ENCODE measurements at places on chromosomes 1 and 21.

GRCh38 chr1:232709386-232709785, 79.5 kb upstream of the SIPA1L2 start:
- no peak for DNase-seq

- no peak for DNase-seq
These were observed 332.8 kb upstream of the ZRANB2 start for GRCh38 chr1:71413441-71414175.

GRCh38 chr1:29096231-29096886, 27.3 kb downstream of the TMEM200B start:
- DNase-seq = peak; percentile 38

GRCh38 chr1:54607821-54608565, 15.3 kb downstream of the FAM151A start:
- no peak for DNase-seq

DNA sequence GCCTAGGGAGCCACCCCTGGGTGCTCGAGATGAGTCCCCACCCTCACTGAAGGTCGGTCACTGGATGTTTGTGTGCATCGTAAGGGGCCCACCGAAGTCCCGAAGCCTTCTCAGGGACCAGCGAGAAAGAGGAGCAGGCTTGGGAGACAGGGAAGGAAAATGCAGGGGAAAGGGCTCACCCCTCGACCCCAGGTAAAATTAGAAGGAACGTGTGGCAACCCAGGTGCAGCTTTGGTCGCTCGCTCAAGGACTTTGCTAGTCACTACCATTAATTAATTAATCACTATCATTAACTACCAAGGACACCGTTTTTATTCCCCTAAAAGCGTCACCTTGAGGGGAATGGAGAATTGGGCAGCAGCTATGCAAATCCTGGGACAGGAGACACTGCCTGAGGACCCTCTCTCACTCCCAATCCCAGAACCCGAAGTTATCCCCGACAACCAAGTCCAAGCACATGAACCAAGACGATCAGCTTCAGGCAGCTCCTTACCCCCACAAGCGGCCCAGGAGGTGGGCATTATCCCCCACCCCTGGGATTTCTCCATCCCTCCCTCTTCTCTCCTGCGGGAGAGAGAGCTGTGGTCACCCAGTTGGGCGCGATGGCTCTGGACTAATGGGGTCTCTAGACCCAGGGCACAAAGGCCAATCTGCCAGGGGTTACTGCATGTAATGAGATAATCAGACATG, 4.2 kb upstream of the SIM2 start:
- no peak for DNase-seq

GRCh38 chr1:40308036-40308727, 8.9 kb downstream of the COL9A2 start:
- no peak for DNase-seq

GRCh38 chr1:198794498-198794897, 155.7 kb downstream of the PTPRC start:
- DNase-seq = no peak

GRCh38 chr1:220741349-220741748, 6.8 kb upstream of the MTARC2 start:
- DNase-seq = no peak

GRCh38 chr1:212062832-212063438, 27.4 kb downstream of the DTL start:
- DNase-seq = peak; percentile 24

- no peak for DNase-seq
These were observed 4.2 kb downstream of the FMO1 start for GRCh38 chr1:171252482-171252881.

DNA sequence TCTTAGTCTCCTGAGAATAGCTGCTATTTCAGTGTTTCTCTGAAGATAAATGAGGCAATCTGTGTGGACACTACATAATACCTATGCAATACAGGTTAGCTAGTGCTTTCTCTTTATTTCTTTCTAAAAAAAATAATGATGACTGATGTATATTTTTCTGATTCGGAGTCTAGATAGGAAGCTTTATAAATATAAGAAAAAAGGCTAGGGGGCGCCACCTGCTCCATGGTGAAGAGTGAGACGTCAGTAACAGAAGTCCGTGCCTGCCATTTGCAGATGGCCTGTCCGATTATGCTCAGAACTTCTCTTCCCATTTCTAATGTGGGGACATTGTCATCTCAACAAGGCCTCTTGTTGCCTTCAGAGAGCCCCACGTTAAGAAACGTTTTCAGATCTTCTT, 26.4 kb downstream of the QSOX1 start:
- DNase-seq = peak; percentile 3

DNA sequence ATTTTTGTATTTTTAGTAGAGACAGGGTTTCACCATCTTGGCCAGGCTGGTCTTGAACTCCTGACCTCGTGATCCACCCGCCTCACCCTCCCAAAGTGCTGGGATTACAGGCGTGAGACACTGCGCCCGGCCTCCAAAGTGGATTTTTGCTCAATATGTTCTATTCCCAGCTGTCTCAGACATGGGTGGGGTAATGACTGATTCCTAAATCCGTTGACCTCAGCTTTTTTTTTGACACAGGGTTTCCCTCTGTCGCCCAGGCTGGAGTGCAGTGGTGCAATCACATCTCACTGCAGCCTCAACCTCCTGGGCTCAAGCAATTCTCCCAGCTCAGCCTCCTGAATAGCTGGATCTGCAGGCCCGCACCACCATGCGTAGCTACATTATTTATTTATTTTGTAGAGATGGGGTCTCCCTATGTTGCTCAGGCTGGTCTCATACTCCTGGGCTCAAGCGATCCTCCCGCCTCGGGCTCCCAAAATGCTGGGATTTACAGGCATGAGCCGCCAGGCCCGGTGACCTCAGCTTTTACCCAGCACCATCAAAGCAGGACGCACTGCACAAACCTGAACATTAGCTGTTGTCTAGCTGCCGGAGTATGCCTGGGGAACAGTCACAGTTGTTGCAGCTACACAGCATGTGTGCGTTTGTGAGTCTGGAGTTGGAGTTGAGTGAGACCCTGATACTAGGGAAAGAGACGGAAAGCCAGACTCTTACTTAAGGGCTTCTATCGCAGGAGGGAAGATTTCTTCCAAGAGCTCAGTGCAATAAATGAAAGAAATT, 43.7 kb upstream of the PSEN2 start:
- DNase-seq = no peak

DNA sequence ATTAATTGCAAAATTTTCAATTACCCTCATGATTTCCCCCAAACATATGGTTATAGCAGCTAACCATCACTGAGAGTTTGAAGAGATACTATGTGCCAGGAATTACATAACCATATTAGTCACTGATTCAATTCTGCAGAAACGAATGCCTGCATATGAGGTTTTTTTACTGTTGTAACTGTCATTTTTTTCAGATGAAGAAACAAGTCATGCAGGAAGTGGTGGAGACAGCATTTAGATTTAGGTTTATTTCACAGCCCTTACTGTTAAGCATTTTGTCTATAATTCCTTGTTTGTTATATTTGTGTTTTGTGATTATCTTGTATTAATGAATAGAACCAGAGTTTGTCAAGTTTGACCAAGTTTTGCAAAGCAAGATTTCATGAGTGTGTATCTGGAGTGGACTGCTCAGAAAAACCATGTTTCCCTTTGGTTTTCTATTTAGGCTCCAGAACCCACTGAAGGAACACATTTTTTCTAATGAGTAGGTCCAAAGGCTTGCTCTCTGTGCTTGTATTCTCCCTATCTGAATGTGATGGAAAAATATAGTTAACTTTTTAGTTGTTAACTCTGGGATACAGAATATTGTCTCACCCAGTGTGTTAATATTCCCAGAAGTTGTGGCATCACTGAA, 308.5 kb upstream of the ADAMTS5 start:
- no peak for DNase-seq

- no peak for DNase-seq
These were observed 130.3 kb downstream of the TIAM1 start for GRCh38 chr21:31213787-31214186.

GRCh38 chr1:113048064-113048463, 24.9 kb upstream of the LRIG2 start:
- no peak for DNase-seq

DNA sequence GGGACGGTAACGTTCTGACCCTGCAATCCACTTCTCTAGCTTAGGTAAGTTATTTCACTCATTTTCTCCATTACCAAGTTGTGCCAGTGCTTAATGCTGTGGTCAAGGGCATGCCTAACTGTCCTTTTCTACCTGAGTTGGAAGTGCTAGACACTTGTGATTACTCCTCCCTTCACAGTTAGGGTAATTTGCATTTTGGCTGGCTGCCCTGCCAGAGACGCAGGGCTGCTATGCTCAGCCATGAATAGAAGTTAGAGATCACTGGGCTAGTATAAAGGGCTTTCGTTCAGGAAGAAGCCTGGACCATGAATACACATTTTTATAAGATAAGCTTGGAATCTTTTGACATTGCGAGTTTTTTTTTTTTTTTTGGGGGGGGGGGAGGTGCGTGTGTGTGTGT, 633.2 kb upstream of the NEGR1 start:
- DNase-seq = no peak

- DNase-seq = no peak
These were observed 83.1 kb downstream of the WLS start for GRCh38 chr1:68149110-68149798.

- DNase-seq = no peak
These were observed 10.9 kb downstream of the TAGLN2 start for GRCh38 chr1:159914252-159915018.

GRCh38 chr1:53317646-53318539, 10.0 kb downstream of the LRP8 start:
- no peak for DNase-seq

DNA sequence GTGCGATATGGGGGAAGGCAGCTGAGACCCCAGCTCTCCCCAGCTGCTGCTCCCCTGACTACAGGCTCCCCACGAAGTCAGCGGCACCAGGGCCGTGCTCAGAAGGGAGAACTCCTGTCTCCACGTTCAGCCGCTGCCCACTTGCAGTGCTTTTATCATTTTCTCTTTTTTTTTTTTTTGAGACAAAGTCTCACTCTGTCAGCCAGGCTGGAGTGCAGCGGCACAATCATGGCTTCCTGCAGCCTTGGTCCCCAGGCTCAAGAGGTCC, 933 bp upstream of the FTCD start:
- DNase-seq = no peak

- no peak for DNase-seq
These were observed 177.6 kb upstream of the DPYD start for GRCh38 chr1:98098473-98098872.

DNA sequence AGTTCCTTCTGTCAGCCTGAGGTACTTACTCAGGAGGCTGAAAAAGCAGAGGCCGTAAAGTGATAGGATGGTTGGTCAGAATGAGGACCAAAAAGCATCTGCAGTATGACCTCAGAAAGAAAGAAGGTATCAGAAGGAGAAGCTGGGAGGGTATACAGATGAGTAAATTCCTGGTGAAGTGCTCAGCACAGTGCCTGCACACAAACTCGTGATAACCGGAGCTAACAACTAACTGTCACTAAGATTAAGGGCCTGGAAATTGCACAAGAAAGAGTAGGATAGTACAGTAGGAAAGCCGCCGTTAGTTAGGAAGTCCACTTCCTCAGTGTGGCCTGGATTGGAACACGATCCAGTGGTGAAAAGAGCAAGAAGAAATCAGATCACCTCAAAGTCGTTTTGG, 62.6 kb downstream of the VPS26C start:
- DNase-seq = no peak

- DNase-seq = no peak
These were observed 30.4 kb upstream of the SNX27 start for GRCh38 chr1:151581451-151581850.

- peak; percentile 18 for DNase-seq
These were observed 37.1 kb upstream of the CTTNBP2NL start for GRCh38 chr1:112358798-112359408.

DNA sequence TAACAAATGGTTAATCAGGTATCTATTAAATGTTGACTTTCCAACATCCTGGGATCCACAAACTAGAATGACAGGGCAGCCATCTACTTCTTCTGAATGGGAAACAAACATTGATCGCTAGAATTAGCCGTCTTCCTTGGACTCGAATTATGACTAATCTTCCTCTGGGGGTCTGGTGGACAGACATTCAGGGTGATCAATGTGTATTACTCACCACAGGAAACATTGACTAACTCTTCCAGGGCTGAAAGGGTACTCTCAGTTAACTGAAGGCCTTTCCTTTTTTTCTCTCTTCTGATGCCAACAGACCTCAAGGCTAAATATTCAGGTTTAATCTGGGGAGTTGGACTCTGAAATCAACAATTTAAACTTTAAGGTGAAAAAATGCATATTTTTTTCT, 9.5 kb downstream of the NOL9 start:
- no peak for DNase-seq

DNA sequence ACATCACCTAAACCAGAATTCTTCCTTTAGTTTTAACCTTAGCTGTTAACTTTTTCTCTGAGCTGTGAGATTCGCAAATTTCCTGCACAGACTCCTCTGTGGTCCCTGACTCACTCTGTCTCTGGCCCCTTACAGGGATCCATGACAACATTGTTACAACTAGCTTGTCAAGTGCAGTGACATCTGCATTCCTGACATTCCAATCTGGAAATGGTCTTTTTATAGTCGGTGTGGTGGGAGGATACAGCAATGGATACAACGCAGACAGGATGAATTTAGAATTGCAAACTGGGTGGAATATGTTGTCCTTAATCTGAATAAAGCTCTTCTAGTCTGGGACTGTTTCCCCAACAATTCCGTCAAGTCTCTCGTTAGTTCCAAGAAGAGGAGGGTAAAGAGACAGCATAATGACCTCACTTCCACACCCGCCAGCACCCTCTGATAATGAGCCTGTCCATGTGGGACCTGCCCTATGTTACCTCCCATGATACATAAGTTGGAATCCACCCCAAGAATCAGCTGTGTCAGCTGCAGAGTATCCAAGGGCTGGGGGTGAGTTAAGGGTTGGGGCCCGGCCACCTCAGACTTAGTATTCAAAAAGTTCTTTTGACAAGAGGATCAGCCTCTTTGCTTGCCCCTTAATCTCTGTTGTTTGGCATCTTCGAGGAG, 49.4 kb downstream of the ILDR2 start:
- no peak for DNase-seq

DNA sequence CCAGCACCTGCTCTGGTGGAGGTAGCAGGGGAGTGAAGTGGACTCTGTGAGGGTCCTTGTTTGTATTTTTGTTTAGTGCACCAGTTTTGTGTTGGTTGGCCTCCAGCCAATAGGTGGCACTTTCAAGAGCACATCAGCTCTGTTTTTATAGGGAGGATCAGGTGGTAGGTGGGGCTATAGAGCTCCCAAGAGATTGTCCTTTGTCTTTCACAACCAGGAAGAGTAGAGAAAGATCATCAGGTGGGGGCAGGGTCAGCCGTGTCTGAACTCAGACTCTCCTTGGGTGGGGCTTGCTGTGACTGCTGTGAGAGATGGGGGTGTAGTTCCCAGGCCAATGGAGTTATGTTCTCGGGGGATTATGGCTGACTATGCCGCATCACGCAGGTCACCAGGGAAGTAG, 159.8 kb downstream of the ZNF326 start:
- DNase-seq = no peak

Measured in NCI-H1092 (cell line).